Foreskin fibroblast (primary cell): ENCODE measurements at places on chromosomes 5 and 9.
A peak's percentile ranks its signal among the peaks of the same experiment; 100 is the strongest.

GRCh38 chr5:159017786-159018185 is 81.9 kb downstream of the EBF1 start:
- DNase-seq: peak; percentile 77

DNA sequence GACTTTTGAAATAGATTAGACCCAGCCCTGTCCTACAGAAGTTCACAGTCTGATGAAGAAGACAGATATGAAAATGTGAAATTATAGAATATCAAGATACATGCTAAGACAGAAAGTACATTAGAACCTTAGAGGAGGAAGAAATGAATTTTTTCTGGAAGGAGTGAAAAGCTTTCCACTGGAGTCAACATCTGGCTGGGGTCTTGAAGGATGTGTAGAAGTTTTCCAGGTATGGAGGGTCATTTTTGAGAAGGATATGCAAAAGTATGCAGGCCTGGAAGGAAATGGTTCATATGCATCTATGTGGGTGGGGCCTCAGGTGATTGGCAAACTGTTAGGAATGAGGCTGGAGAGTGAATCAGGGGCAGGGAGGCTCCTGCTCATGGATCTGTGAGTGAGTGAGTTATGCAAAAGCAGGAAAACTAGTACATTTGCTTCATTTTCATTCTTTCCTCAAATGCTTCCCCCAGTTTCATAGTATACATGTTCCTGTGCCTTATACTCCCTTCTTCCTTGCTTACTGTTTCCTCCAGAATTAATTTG is 142.3 kb downstream of the GRIA1 start:
- peak; percentile 61 for DNase-seq

GRCh38 chr9:111805830-111806241 is 11.1 kb upstream of the SHOC1 start:
- DNase-seq: peak; percentile 35

DNA sequence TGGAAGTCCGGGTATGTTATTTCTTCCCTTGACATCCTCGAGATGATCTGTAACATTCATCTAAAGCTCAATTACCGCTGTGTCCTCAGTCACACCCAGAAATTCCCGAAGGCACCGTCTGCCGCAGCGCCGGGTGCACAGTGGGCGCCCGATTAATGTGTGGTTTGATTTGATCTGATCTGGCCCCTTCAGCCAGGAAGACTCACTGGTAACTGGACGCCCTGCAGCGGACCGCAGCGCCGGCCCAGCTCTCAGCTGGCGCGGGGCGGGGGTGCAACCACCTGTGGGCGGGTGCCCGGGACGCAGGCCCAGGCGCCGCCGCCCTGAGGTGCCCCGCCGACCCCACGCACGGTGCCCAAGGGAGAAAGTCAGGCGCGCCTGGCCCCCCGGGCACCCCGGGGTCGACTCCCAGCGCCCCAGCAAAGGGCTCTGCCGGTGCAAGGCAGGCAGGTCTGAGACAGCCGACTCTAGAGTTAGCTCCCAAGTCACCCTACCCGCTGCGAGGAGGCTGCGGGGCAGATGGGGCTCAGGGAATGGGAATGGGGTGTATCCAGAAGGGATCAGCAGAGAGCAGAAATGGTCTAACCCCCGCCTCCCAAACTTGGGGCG is 1.7 kb downstream of the EPB41L4B start:
- DNase-seq: no peak

- peak; percentile 20 for DNase-seq
Measured at GRCh38 chr5:14109771-14110170, 33.4 kb upstream of the TRIO start.

GRCh38 chr5:17730421-17730820 is 96.2 kb downstream of the TAF11L14 start:
- no peak for DNase-seq

GRCh38 chr9:1053986-1054425 is 3.8 kb downstream of the DMRT2 start:
- no peak for DNase-seq

- no peak for DNase-seq
Measured at GRCh38 chr9:123265833-123266232, 2.6 kb downstream of the STRBP start.
